ENCODE measurements at places on chromosomes 2 and 18. TPM values are rescaled to one million over a fixed set of nuclear protein-coding genes. Genes with fewer than 3 reads are reported as not detected.

DNA sequence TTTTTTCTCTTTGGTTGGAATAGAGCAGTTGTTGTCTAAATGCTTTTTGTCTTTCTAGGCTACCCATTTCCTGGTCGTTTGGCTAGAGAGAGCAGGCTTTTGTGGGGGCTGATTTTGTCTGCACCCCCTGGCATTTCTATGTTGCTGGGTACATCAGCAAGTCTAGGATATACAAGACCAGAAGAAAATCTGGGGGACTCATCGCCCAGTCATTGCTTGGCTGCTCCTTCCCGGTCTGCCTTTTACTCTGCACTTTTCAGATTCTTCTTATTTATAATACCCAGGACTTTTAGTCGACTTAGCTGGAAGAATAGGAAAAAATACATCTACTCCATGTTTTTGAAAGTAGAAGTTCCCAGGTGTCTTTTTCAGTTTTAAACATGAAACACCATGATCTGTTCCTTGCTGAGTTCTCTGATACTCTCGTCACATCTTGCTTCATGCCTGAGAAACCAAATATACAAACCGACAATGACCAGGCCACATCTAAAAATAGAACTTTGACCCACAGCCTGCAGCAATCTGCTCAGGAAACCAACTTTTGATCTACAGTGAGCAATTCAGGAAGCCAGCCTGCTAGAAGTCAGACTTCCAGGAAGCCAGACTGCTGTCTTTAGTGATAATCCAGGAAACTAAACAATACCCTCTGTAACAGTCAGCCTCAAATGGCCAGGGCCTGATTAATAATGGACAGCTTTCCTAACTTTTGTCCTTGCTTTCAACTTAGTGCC, 163.8 kb upstream of the MEX3C start:
- H3K36me3 ChIP-seq: no peaks in the 10 kb centered on the region
- no peak overlapping the region for H3K27ac ChIP-seq
- no peak overlapping the region for H3K4me3 ChIP-seq
- H3K4me1 ChIP-seq: no peaks in the 10 kb centered on the region
- DNase-seq: no peak
- H3K27me3 ChIP-seq: no peaks in the 10 kb centered on the region

- DNase-seq: no peak
- H3K36me3 ChIP-seq: no peaks in the 10 kb centered on the region
- no peaks in the 10 kb centered on the region for H3K4me1 ChIP-seq
- no peak overlapping the region for H3K27ac ChIP-seq
- no peaks in the 10 kb centered on the region for H3K27me3 ChIP-seq
These were observed 247.0 kb downstream of the AGAP1 start for GRCh38 chr2:235740821-235741220.

DNA sequence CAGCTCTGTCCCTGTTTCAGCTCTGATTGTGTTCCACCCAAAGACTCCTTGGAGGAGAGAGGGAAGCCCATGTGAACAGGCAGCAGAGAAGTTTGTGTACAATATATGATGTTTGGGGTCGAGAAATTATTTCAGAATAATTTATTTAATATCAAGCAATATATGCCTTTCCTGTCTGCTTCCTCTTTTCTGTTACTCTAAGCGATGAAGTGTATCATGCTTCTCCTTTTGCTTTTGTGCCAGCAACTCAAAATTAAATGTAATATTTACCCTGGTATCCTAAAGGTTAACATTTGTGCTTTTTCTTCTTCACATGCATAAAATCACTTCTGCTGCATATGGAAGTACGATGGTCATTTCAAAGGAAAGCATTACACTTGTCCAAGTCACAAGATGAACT, 2.4 kb upstream of the NTSR2 start:
- H3K4me1 ChIP-seq: peaks cover 7% of the 10 kb centered on the region
- H3K4me3 ChIP-seq: no peak overlapping the region
- H3K27ac ChIP-seq: no peak overlapping the region
- H3K36me3 ChIP-seq: no peaks in the 10 kb centered on the region
- H3K27me3 ChIP-seq: no peaks in the 10 kb centered on the region

- H3K4me3 ChIP-seq: no peak overlapping the region
- DNase-seq: no peak
- H3K27ac ChIP-seq: no peak overlapping the region
- H3K27me3 ChIP-seq: no peaks in the 10 kb centered on the region
- no peaks in the 10 kb centered on the region for H3K4me1 ChIP-seq
These were observed 71.3 kb downstream of the VWA3B start for GRCh38 chr2:98158305-98158704.

DNA sequence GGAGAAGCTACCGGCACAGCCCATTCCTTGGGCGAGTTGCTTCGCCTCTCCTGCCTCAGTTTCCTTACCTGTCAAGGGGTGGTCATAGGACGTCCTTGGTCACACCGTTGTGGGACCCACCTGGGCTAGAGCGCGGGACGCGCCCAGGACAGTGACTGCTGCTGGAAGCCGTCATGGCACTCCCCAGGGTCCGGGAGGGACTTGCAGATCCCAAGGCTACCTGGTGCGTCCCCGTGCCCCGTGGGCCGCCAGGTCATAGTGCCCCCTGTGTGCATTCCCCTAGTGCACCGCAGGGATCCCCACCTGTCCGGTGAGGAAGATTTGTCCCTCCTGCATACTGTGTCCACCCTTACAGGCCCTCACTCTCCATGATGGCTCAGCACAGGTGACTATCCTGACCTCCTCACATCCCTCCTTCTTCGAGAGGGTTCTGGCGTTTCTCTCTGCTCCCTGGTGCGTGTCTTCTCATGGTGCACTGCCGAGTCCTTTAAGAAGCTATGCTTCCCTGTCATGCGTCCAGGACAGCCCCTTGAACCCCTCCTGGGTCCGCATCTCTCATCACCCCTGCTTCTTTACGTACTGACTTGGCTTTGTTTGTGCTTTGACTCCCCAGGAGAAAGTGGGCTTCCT, 886 bp upstream of the STK25 start:
- H3K4me3 ChIP-seq: peak overlapping the region; percentile 49
- H3K36me3 ChIP-seq: no peaks in the 10 kb centered on the region
- no peaks in the 10 kb centered on the region for H3K4me1 ChIP-seq
- H3K27ac ChIP-seq: peak overlapping the region; percentile 34
- no peaks in the 10 kb centered on the region for H3K27me3 ChIP-seq

- no peak for DNase-seq
- no peak overlapping the region for H3K27ac ChIP-seq
- no peaks in the 10 kb centered on the region for H3K4me1 ChIP-seq
- H3K4me3 ChIP-seq: no peak overlapping the region
- H3K27me3 ChIP-seq: no peaks in the 10 kb centered on the region
- no peaks in the 10 kb centered on the region for H3K36me3 ChIP-seq
These were observed 254.5 kb downstream of the DSEL start for GRCh38 chr18:67261931-67262552.

RAB17 gene
- 62.3 TPM for total RNA-seq

DES gene
- 1.9 TPM for total RNA-seq

All from right lobe of liver (tissue), 6 donors.